Lung (tissue), 17 donors: ENCODE measurements at places on chromosomes 5 and 9. TPM values are rescaled to one million over a fixed set of nuclear protein-coding genes. Genes with fewer than 3 reads are reported as not detected.

The CYLC2 gene
- not detected for polyA plus RNA-seq

The ADGRD2 gene
- not detected for polyA plus RNA-seq

The SPATA31A7 gene
- not detected for polyA plus RNA-seq

The CAMK4 gene
- 0.18 TPM for polyA plus RNA-seq

The DIPK1B gene
- polyA plus RNA-seq, result 13.3 TPM

The DNAH5 gene
- polyA plus RNA-seq, result 2.7 TPM

The CDO1 gene
- 5.4 TPM for polyA plus RNA-seq

The GGTA1 gene
- 5.4 TPM for polyA plus RNA-seq

The ANXA1 gene
- polyA plus RNA-seq, result 477 TPM

The SLC36A3 gene
- not detected for polyA plus RNA-seq

The ZDHHC12 gene
- 77.4 TPM for polyA plus RNA-seq

The REEP2 gene
- 0.29 TPM for polyA plus RNA-seq

The NR6A1 gene
- polyA plus RNA-seq, result 0.94 TPM

The GM2A gene
- polyA plus RNA-seq, result 39.7 TPM

The KIF4B gene
- polyA plus RNA-seq, result 0.01 TPM

The ZNF354B gene
- polyA plus RNA-seq, result 4.5 TPM

The RMI1 gene
- 2.5 TPM for polyA plus RNA-seq

The TSSK1B gene
- polyA plus RNA-seq, result not detected

The ST8SIA4 gene
- polyA plus RNA-seq, result 4.2 TPM
